ENCODE measurements at places on chromosomes 6 and 20.

GRCh38 chr6:16841241-16841640 lies 80.0 kb upstream of the ATXN1 start:
- no peak for DNase-seq

DNA sequence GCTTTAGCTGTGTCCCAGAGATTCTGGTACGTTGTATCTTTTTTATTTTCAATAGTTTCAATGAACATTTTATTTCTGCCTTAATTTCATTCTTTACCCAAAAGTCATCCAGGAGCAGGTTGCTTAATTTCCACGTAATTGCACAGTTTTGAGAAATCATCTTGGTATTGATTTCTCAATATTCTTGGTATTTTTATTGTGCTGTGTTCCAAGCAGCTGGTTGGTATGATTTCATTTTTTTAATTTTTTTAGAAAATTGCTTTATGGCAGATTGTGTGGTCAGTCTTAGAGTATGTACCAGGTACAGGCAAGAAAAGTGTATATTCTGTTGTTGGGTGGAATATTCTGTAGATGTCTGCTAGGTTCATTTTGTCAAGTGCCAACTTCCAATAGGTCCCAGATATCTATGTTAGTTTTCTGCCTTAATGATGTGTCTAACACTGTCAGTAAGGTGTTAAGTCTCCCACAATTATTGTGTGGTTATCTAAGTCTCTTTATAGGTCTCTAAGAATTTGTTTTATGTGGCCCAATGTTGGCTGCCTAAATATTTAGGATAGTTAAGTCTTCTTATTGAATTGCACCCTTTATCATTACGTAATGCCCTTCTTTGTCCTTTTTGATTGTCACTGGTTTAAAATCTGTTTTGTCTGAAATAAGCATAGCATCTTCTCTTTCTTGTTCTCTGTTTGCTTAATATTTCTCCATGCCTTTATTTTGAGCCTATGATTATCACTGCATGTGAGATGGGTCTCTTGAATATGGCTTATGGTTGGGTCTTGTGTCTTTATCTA lies 366.9 kb upstream of the IRAK1BP1 start:
- DNase-seq: no peak

GRCh38 chr20:62191781-62192559 lies 9.1 kb downstream of the MTG2 start:
- DNase-seq: no peak

- DNase-seq: no peak
These were observed 154.2 kb upstream of the MAFB start for GRCh38 chr20:40843251-40843650.

- DNase-seq: no peak
These were observed 101.7 kb upstream of the BMP2 start for GRCh38 chr20:6665621-6666355.

GRCh38 chr20:59084041-59084850 lies 41.7 kb upstream of the PRELID3B start:
- DNase-seq: no peak

- no peak for DNase-seq
These were observed 19.4 kb upstream of the CTAGE9 start for GRCh38 chr6:131730264-131730663.

GRCh38 chr6:98833057-98833306 lies 1.4 kb upstream of the POU3F2 start:
- no peak for DNase-seq

GRCh38 chr20:33810259-33810658 lies 889 bp upstream of the CHMP4B start:
- no peak for DNase-seq

- no peak for DNase-seq
These were observed 71.2 kb downstream of the KIAA0319 start for GRCh38 chr6:24574809-24575208.

DNA sequence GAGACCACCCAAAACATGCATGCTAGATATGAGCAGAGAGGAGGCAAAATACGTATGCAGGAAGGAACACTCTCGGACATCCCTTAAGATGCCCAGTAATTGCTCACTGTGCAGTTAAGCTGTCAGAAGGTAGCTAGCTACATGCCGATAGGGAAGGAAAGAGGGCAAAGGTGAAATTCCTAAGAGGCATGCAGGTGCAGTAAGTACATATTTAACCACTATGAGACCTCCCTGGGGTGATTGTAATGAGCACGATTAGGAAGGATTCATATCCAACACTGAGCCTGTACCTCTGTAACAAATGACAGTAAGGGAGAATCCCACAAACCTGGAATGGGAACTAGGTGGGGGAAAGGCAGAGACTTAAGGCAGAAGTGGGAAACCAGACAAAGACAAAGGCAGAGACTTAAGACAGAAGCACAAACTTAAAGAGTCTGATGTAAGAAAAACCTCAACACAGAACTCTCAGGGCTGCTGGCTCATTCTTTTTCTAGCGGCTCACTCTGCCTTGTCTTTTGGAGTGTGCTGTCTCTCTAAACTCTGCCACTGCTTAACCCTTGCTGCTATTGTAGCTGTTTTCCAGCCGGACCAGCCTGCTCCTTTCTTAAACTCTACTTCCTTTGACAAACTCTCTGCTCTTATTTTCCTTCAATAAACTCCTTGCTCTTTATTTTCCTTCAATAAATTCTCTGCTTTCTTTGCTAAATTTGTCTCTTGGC lies 148.1 kb downstream of the UBE3D start:
- DNase-seq: no peak

- no peak for DNase-seq
These were observed 6.3 kb downstream of the BCAS1 start for GRCh38 chr20:54063992-54064676.

- no peak for DNase-seq
These were observed 39.0 kb upstream of the ASXL1 start for GRCh38 chr20:32319100-32319499.

DNA sequence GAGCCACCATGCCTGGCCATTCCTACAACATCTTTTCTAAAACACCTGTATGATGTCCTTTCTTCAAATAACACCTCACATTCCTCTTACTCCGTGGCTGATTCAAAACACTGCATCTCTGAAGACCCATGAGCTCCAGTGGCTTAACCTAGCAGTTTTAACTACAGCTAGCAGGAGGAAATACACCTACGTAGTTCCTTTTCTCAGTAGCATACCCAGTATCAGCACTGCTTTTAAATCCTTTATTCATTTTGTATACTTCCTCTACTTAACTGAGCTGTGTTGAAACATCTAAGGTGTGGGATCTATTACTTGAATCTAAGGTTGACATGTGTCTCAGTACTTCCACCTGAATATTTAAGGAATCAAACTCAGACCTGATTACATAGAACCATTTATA lies 113.6 kb upstream of the CCDC28A start:
- no peak for DNase-seq

GRCh38 chr20:10342152-10342551 lies 91.9 kb downstream of the MKKS start:
- no peak for DNase-seq

DNA sequence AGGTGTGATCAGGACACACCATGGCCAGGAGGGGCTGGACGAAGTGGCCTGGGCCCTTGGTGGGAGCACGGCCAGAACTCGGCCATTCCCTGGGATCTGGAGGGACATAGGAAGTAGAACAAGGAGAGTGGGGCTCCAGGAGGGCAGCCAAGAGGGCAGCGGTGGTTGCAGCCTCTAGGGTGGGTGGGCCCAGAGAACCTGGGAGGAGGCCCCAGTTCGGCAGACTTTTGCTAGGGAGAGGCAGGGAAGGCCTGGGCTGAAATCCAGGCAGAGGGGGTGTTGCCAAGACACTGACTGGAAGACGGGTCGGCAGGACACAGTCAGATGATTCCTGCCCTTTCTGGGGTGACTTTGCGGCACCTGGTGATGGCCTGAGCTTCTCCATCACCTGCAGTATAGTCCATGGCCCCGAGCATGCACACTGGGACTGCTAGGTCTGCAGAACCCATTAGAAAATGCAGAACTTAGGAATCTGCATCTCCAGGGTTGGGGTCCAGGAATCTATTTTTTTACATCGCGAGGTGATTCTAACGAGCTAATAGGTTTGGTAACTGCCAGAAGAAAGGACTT lies 224.8 kb downstream of the SYNDIG1 start:
- no peak for DNase-seq

DNA sequence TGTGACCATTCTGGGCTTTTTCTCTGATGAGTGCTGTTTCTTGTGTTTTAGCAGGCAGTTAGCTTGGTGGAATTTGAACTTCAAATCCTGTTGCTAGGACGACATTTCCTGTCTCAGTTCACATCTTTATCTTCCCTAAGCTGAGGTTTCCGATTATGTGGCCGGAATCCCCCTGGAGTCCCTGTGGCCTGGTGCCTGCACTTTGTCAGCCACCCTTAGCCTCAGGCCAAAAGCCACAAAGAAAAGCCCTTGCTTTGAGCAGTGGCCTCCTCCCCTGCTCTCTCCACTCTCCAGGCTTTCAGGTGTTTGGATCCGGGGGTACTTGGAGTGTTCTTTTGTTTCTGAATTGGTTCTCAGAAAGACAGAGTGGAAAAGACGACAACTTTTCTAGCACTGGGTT lies 59.9 kb upstream of the PMEPA1 start:
- DNase-seq: no peak

GRCh38 chr6:31470801-31471200 lies 27.1 kb upstream of the MICB start:
- no peak for DNase-seq

DNA sequence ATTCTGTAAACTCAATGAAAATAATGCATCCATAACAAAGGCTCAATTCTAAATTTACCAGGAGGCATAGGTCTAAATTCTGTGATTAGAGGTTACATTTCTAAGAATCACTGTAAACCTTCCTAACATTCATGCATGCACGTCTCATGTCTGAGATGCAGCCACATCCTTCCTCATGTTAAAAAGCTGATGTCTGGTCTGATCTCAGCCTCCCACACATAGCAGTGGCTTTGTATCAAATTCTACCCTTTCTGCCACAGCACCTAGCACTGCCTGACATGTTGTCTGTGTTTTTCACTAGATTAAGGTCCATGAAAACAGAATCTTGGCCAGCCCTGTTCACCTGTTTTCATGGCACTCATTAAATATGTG lies 171.1 kb downstream of the WDR27 start:
- DNase-seq: no peak

GRCh38 chr6:170260686-170261085 lies 30.2 kb downstream of the DLL1 start:
- no peak for DNase-seq

GRCh38 chr6:22024973-22025467 lies 271.8 kb downstream of the PRL start:
- DNase-seq: no peak

DNA sequence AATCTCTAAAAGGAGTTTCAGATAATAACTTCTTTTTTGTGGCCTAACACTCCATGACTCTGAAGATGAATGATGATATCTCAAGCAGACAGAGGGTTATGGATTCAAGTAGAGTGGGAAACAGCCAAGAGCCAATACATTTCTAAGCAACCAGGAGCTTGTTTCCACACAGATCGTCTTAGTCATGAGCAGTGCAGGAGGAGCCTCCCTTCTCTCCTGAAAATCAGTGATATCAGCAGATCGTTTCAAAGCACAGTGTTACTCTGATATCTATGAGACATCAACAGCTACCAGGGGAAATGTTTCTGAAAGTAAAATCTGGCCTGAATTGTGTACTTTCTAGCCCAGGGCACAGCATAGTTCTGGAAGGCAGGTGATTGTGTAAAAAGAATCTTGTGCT lies 11.5 kb downstream of the ADGRG6 start:
- no peak for DNase-seq

GRCh38 chr20:7716286-7716972 lies 223.8 kb downstream of the HAO1 start:
- DNase-seq: no peak

GRCh38 chr6:85674604-85675003 lies 31.9 kb upstream of the SYNCRIP start:
- DNase-seq: no peak

DNA sequence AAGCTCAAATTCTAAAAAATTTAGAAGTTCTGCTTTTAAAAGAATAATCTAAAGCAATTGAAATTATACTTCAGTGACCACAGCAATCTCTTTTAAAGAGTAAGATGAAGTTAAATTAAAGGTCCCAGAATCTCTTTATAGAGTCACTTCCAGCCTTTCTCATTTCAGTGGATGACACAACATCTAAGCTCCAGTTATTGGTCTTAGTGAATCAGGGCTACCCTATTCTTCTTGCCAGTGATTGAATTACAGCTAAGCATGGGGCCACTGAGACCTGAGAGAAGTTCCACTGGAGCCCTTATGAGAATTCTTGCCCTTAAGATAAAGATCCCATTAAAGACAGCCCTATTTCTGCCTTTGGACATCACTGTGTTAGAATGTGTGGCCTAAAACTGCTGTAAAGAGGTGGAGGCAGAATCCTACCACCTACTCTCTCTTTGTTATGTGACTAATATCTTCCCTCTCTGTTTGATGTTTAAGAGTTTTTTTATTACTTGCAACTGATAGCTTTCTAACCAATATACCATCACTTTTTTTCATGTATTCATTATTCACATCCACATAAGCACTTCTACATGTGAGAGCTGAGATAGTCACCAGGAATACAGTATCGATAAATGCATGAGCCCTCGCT lies 128.6 kb downstream of the UNC5CL start:
- DNase-seq: no peak

Measured in central memory CD4-positive, alpha-beta T cell (primary cell).